ENCODE measurements at places on chromosomes 11 and 22.

DNA sequence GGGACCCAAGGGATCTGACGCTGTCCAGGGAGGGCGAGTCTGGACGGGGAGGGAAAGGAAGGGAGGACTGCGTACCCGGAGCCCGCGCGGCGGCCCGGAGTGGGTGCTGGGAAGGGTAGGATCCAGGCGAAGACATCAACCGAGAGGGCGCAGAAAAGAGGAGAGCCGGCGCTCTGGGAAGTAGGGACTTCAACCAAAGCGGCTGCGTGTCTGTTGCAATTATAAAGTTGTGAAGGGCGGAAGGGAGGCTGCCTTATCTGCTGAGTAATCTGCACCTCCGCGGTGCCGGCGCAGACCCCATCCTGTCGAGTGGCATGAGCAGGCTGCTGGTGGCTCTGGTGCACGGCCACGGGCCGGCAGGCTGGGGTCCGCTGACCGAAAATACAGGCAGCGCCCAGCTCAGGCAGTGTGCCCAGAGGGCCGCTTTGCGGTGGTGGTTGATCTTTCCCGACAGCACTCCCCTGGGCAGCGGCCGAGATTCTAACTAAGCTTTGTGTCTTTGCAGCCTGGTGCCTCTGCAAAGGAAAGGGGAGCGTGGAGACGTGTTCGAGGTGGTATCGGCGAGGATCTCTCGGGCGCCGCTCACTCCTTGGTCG is 978 bp downstream of the C11orf87 start:
- DNase-seq: no peak

DNA sequence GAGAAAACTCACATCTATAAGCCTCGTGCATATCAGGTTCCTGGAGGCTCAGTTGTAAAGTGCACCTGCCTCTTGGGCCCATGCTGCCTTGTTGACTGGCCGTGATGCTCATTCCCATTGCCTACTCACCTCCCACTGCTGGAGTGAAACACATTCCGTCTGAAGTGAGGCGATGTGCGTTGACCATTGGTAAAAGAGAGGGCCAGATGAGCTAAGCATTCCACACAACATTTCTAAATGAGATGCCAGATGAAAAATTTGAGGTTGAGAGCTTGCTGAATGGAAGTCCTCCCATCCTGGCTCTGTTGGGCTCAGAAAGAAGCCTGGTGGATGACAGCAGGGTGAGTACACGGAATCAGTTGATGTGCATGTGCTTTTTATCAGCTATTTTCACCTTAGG is 8.6 kb upstream of the ADAMTS15 start:
- no peak for DNase-seq

DNA sequence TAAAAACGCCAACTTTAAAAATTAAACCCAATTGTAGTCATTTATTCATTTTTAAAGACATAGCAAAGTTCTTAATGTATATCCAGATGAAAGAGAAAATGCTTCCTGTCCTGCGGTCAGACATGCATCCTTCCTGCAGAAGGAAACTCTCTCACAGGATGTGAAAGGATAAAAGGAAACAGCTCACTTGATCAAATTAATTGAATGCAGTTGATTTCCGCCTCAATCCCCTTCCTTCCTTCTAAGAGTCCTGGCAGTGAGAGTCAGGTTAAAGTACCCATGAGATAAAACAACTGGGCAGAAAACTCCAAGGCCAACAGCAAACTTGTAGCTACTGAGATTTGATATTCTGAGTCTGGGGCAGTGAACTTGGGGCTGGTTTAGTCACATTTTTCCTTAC is 38.5 kb downstream of the CWC15 start:
- DNase-seq: no peak

DNA sequence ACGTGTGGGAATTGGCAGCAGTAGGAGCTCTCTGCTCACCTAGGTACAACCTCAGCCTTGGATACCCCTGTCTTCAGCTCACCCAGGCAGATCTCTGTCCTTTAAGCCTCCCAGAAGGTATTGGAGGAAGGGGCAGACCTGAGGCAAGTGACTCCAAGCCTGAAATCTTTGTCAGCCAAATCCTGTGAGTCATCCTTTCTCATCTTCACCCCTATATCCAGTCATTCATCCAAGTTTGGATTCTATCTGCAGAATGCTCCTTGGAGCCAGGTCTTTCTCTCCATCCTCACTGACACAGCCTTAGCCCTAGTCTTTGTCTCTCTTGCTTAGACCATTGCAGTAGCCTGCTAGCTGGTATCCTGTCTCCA is 10.4 kb upstream of the THY1 start:
- DNase-seq: no peak

- DNase-seq: no peak
These were observed 278.1 kb upstream of the FAT3 start for GRCh38 chr11:91946397-91946951.

- DNase-seq: no peak
These were observed 15.2 kb downstream of the PRPF19 start for GRCh38 chr11:60891103-60891741.

GRCh38 chr11:69089258-69089657 is 40.5 kb downstream of the TPCN2 start:
- no peak for DNase-seq

GRCh38 chr11:118202599-118203422 is 22.0 kb downstream of the JAML start:
- no peak for DNase-seq

DNA sequence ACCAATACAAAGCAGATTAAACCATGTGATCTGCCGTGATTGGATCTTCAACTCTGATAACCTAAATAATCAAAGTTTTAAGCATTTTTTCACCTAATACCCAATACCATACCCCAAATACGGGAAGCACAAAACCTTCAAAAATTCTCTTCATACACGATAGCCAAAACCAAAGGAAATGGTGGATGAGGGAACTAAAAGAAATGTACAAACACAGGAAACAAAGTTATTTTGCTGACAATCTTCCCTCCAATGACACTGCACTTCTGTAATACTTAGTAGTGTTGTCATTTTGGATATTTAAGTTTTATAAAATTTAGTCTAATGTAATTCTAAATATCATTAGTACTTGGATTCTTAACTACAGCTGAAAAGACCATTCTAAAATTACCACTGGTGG is 27.0 kb downstream of the CSTF3 start:
- DNase-seq: no peak

- no peak for DNase-seq
These were observed 4.0 kb downstream of the MYO18B start for GRCh38 chr22:25746012-25746373.

DNA sequence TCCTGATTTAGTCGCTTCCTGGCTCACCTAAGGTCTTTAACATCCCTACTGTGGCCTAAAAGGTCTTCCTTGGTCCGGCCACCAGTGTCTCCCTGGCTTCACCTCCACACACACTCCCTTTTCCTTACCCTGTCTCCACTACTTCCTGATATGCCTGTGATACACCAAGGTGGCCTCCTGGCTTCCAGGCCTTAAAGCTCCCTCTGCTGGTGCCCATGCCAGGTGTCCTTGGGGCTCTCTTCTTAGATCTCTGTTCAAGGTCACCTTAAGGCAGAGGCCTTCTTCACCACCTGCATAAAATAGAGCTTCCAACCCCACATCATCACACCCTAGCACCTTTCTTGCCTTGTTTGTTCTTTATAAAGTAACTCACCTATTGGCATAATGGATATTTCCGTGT is 787.7 kb downstream of the NTM start:
- no peak for DNase-seq

- no peak for DNase-seq
These were observed 82.0 kb downstream of the KIRREL3 start for GRCh38 chr11:126918556-126918955.

- DNase-seq: no peak
These were observed 18.9 kb downstream of the UQCR10 start for GRCh38 chr22:29786031-29786430.

GRCh38 chr22:46381142-46381541 is 45.6 kb downstream of the TRMU start:
- DNase-seq: no peak

- peak; percentile 37 for DNase-seq
These were observed 2.6 kb downstream of the KCNK7 start for GRCh38 chr11:65592858-65593517.

DNA sequence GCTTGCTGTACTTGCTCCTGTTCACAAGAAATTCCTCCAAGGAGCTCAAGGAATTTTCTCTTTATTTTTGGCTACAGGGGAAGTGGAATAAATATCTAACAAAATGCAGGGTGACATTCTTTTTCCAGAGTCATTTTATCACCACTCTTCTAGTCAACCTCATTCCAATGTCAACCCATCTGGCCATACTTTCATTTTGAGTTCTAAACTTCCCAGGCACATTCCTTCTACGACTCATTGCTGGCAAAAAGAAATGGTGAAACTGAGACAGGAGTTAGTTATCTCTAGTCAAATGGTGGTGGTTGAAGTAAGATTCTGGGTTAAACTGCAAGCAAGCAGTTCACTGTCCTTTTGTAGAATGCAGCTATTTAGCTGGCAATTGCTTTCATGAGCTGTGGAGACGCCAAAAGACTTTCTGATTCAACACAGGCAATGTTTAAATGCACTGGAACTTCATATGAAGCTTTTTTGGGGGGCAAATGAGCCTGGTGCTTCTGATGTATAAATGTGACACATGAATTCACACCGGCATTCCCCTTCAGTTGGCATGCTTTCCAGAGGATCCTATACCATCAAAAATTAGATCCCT is 304.6 kb downstream of the CADM1 start:
- no peak for DNase-seq

DNA sequence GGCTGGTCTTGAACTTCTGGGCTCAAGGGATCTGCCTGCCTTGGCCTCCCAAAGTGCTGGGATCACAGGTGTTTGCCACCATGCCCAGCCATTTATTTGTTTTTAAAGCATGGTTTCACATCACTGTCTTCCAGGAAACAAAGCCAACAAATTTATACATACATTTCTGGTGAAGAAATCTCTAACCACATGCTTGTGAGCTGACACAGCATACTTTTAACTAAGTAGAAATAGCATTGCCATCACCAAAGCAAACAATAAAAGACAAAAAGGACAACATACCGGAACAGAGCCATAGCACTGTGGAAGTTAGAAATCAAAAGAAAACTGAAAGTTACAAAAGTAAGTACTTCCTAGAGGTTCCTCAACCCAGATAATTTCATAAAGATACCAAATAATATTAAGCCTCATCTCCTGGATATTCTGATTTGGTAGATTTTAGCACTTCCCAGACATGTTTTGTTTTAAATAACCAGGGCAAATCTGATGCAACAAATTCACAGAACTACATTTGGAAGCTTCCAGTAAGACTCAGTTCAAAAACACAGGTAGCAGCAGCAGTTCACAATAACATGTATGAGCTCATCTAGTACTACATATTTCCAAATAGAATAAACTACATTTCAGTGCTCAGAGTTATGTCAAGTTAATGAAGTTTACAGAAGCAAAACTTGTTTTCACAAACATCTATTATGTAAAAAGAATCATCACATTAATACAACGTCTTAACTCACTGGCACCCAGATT is 70.6 kb downstream of the RRAS2 start:
- no peak for DNase-seq

DNA sequence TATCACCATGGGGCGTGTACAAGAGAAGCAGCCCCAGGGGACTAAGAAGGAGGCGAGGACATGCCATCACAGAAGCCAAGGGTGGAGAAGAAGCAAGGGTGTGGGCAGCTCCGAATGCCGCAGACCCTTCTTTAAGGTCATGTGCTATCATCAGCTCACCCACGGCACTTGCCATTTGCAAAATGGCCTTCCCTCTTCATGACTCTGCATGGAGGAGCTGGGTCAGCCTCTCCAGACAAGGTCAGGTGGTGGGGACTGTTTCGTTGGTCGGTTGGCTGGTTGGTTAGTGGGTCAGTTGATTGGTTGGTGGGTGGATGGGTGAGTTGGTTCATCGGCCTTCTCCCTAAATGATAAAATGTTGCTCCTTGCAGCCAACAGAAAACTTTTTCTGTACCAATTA is 622.5 kb downstream of the TBC1D22A start:
- DNase-seq: no peak

GRCh38 chr22:33519974-33520903 is 400.0 kb downstream of the LARGE1 start:
- DNase-seq: peak; percentile 41

GRCh38 chr22:42895087-42895486 is 38.0 kb upstream of the ARFGAP3 start:
- DNase-seq: peak; percentile 69

- DNase-seq: no peak
These were observed 202.5 kb upstream of the CADM1 start for GRCh38 chr11:115706626-115707135.

- DNase-seq: no peak
These were observed 7.3 kb upstream of the PLEKHA7 start for GRCh38 chr11:17021511-17021910.

DNA sequence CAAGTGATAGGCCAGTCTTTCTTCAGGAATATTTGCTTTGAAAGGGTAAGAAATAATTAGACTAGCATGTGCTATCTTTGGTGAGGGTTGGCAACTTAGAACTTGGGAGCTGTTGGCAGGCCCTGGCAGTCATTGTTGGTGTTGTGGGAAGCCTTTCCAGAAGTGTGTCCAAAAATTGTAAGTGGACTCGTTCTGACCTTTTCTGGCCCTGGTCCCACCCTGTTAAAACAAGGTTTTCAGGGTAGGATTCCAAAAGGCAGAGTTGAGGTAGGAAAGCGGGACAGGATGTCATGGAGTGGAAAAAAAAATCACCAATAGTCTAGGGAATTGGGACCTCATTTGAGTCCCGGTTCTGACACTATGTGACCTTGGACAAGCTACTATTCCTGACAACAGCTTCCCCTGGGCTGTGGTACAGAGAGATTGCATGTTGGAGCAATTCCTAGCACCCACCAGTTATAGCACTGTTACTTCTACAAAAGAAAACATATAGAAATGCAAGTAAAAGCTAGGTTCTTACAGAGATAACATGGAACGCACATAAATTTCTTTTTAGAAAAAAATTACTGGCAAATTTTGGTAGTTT is 299.3 kb upstream of the DDI1 start:
- DNase-seq: no peak

GRCh38 chr11:43942662-43943371 is 380 bp downstream of the C11orf96 start:
- DNase-seq: peak; percentile 28

DNA sequence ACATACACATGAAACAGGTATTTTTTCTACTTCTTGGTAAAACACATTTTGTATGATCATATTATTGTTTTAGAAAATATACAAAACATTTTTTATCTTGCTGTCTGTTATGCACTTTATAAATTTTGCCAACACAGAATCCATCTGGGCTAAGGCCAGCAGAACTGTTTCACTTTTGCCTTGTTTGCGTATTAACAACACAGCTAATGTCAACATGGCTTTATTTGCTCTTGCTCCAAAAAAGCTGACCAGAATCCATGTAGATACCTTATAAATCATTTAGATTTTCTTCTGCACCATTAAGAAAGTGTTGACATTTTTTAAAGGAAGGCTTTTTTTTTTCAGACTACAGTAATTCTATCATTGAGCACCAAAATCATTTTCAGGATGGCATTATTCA is 58.1 kb upstream of the PGR start:
- DNase-seq: no peak

GRCh38 chr22:48065892-48066291 is 1303.4 kb downstream of the TBC1D22A start:
- no peak for DNase-seq

GRCh38 chr11:126267650-126268049 is 1.0 kb downstream of the SRPRA start:
- DNase-seq: no peak

Data from B cell (primary cell).